ENCODE measurements at places on chromosomes 12 and 14. TPM values are rescaled to one million over a fixed set of nuclear protein-coding genes. Genes with fewer than 3 reads are reported as not detected.
A peak's percentile ranks its signal among the peaks of the same experiment; 100 is the strongest.

The LRTM2 gene
- not detected for total RNA-seq

The RXYLT1 gene
- total RNA-seq, result 18.7 TPM

GRCh38 chr12:126027825-126028224, 962.6 kb downstream of the AACS start:
- no peak for DNase-seq

- no peak for DNase-seq
Measured at GRCh38 chr14:88866305-88866704, 41.9 kb downstream of the TTC8 start.

DNA sequence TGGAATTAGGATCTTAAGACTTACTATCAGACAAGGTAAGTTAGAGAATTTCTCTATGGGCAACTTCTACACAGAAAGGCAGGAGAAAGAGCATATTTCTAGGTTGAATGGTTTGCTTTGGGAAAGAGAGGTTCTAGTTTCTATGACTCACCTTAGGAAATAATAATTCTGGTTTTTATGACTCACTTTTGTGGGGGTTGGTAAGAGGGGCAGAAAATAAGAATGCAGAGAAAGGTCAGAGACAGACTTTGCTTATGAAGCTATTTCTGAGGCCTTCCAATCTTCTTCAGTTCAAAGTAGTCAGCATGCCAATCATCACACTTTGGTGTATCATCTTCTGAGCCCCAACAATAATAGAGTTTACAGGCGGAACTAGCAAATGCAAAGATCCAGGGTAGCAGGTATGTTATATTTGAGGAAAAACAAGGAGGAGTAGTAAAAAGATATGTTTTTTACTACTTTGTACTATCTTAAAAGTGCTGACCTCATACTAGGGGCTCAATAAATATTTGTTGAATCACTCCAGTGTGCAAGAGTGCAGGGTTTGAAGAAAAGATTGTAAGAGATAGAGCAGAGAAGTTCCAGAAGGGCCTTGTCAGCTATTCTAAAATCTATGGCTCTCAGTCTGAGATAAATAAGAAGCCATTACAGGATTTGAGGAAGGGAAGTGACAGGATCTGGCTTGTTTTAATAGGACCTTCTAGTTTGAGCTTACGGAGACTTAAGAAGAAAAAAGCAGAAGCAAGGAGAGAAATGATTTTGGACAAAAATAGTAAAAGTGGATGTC, 56.7 kb upstream of the LRFN5 start:
- peak; percentile 25 for DNase-seq

DNA sequence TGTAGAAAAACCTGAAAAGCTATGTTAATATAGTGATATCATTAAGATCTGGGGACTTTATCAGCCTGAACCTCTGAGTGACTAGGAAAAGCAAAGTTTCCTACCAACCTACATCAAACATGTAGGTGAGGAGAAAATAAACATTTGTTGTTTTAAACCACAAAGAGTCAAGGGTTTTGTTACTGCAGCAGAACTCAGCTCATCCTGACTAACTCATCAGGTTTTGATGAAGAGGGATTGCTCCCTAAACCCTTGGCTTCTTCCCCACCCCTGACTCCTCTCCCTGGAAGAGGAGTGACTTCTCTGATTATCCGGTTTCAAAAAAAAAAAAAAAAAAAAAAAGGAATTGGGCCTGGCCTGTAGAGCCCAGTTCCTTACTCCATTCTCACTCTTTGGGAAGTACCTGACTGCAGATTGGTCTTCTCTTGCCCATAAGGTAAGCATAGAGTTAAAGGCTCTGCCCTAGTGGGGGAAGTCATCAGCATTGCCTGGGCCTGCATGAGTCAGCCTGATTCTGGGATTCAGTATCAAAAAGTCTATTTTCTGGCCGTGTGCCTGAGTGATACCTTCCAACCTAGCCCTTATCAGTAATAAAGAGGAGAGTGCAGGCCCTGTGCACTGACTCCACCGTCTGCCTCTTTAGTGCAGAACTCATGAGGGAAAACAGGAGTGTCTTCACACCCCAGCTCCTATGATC, 16.9 kb downstream of the BDKRB1 start:
- DNase-seq, result no peak

DNA sequence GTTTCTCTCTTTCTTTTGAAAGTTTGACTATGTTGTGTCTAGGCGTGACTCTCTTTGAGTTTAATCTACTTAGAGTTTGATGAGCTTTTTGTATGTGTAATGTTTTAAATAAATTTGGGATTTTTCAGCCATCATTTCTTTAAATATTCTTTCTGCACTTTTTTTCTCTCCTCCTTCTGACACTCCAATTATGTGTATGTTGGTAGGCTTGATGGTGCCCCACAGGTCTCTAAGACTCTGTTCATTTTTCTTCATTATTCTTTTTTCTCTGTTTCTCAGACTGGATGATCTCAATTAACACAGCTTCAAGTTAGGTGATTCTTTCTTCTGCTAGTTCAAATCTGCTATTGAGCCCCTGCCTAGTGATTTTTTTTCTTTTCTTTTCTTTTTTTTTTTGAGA, 14.5 kb upstream of the CCND2 start:
- DNase-seq, result no peak

DNA sequence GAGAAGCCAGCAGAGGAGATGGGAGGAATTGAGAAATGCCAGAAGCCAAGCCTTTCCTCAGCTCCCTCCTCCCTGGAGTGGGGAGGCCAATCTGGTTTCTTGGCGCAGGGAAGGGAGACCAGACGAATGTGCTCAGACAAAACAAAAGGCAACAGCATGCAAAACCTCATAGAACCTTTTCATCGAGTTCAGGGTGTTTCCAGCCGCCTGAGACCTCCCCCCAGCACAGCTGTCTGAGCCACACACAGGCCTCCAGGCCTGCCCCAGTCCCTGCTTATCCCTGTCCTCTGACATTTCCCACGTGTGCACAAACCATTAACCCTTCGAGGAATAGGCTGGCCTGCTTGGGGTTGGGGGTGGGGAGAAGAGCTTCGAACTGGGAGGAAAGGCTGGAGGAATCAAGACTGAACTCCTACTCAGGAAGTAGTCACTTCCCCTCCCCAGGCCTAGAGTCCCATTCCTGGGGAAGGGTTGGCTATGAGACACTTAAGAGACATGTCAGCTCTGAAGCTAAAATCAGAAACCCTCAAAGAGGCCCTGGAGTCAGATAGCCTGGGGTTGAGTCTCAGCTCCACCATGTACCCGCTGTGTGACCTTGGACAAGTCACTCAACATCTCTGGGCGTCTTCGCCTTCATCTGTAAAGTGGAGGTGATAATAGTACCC, 10.7 kb downstream of the TBX3 start:
- DNase-seq, result no peak
